Cerebellar cortex (tissue), 1 donor: ENCODE measurements at places on chromosomes 16 and 17.

DNA sequence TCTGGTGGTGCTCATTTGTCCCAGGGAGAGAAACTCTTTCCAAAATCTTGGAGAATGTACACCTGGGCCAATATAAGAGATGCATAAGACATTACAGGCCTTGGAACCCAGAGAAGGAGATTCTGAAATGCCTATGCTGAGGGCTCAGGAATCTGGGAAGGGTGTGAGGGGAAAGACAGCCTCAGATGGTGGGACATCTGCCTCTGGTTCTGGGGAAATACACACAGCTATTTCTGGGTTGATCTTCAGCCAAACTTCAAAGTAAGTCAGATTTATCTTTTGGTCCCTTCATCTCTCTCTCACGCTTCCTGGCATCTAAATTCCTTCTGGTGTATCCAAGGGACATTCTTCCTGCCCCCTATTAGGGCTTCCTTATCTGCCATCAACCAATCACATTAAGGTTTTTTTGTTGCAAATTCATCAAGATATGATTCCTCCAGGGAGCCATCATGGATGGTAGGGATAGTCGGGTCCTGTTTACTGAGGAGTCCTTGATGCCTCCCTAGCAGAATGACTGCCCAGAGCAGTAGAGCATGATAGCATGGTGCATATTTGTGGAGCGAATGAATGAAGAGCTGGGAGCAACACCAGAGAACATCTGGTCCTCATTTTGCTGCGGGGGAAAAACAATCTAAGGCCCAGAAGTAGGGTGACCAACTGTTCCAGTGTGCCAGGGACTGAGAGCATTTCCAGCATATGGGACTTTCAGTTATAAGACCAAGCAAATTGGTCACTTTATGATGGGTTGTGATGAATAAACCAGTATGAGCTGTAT, 35.7 kb upstream of the DYNLL2 start:
- peak; percentile 15 for DNase-seq

DNA sequence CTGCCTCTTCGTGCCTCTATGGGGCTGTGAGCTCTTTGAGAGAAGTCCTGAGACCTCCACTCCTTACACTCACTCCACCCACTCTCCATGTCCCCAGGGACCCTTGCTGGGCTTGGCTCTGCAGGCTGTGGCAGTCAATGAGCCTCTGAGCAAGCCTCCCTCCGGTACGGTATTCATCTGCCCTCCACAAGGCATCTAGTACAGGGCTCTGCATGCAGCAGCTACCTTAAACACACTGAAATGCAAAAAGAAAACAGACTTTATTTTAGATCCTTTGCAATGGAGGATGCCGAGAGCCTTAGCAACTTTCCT, 38.9 kb upstream of the SMPD3 start:
- no peak for DNase-seq

- no peak for DNase-seq
Observed at GRCh38 chr16:1184156-1184868, 31.4 kb downstream of the CACNA1H start.

DNA sequence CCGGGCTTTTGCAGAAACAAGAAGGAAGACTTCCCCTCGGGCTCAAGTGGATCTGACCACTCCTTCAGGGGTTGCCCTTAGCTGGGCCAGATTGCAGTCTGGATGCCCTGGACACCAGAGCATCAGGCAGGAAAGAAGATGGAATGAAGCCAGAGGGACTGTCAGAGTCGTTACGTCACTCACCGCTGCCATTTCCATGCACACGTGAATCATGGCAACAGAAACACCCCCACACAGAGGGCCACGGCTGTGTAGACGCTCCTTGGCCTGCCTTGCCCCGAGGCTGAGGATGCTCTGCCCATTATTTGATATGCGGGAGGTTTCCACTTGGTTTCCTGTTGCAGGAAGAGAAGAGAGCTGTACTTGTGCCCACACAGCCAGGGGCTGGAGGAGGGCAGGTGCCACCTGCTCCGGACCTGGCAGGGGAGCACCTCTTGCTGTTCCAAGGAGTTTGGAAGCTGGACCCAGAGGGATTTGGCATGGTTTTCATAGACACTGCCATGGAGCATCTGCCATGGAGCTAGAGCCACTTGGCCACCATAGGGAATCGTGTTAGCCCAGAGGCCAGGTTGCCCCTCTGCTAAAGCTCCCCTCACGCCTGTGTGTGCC, 29.4 kb downstream of the RBFOX3 start:
- peak; percentile 96 for DNase-seq

- no peak for DNase-seq
Observed at GRCh38 chr16:70161350-70161749, 12.2 kb upstream of the CLEC18C start.

- no peak for DNase-seq
Observed at GRCh38 chr17:69577098-69577497, 162.6 kb downstream of the MAP2K6 start.

- DNase-seq, result no peak
Observed at GRCh38 chr16:52708476-52708875, 161.5 kb upstream of the TOX3 start.

DNA sequence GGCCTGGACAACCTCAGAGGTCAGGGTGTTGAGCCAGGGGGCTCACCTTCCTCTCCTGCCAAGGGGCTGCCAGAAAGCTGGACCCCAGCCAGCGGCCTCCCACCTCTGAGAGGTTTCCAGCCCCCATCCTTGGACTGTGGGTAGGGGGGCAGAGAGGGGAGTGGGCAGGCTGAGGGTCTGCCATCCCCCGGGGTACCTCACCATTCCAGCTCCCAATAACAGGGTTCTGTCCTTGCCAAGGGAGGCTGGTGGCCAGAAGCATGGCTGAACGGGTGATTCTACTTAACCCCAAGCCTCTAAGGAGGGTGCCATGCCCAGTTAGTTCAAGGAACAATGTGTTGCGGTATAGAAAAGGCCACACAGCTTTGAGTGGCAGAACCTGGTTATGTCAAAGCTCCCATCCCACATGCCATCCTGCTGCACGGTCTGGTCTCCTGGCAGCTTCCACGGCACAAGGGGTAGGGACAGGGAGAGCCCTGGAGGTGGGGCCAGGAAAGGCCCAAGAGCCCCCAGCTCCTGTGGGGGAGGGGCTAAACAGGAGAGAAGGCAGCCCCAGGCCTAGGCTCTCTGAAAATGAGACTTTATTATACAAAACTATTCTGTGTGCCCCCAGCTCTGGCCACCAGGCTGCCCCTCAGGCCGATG, 19.8 kb downstream of the B9D1 start:
- DNase-seq, result no peak

GRCh38 chr17:49359990-49360795, 1.9 kb downstream of the ZNF652 start:
- DNase-seq, result no peak
